ENCODE measurements at places on chromosomes 4 and X. TPM values are rescaled to one million over a fixed set of nuclear protein-coding genes. Genes with fewer than 3 reads are reported as not detected.

TMPRSS11F gene
- not detected for total RNA-seq

MPP1 gene
- total RNA-seq: 16.8 TPM

CFI gene
- total RNA-seq: 0.75 TPM

S100P gene
- total RNA-seq: 59.5 TPM
